HS-27A (cell line): ENCODE measurements at places on chromosomes 11 and 22.

DNA sequence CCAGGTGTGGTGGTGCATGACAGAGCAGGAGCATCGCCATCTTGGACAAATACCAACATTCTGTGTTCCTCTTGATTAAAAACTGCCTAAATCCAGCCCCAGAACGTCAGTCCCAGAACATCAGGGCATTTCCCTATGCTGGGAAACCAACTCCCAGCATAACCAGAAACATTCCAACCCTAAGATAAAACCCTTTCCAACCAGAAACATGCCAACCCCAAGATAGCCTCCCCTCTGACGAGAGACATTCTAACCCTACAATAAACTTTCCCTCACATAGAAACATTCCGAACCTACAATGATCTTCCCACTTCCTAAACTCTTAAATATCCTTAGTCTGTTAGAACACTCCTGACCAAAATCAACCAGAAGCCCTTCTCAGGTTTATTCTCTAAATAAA is 11.6 kb downstream of the PLAAT4 start:
- DNase-seq = no peak

- no peak for DNase-seq
These were observed 26.7 kb downstream of the CARS1 start for GRCh38 chr11:3030289-3031070.

DNA sequence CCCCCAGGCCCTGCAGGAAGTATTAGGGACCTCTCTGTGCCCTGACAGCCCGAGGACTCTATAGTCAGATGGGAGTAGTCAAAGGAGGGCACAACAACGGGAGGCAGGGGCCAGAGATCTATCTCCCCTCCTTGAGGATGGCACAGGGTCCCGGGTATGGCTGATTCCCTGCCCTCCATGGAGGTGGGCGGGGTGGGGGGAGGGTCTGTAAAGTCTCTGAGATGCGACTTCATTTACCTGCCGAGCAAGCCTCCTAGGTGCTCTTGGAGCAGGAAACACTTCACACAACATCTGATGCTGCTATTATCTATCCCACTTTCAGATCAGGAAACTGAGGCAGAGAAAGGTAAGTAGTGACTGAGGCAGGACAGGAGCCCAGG is 769 bp upstream of the CDC42EP1 start:
- no peak for DNase-seq

DNA sequence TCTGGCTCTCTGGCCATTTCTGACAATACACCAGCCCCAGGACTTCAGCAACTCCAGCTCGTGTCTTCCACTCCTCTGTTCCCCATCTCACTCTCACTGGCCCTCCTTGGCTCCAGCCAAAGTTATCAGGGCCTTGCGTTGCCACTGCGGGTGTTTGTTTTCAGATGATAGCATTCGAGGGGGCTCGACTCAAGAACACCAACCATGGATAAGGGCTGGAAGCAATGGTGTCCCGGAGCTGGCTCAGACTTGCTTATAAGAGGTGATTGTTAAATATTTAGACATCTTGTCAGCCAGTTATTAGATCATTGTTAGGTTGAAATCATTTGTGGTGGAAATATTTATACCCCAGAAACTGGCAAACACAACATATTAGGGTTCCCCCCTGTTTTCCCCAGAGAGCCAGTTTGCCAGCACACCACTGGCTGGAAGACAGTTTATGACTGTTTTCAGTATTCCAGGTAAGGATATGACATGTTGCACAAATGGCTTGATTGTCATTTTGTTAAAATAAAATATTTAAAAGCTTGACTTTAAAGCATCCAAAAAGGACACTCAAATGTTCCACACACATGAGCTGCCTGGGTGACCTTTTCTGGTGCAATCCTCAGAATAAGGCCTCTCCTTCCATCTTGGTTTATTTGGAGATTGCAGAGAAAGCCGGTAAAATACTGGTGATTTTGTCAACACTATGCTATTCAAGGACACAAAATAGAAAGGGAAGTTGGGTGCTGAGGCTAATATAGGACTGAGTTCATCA is 98.3 kb downstream of the FBXO7 start:
- DNase-seq = no peak

- DNase-seq = no peak
These were observed 21.6 kb downstream of the PARVG start for GRCh38 chr22:44202261-44202789.

DNA sequence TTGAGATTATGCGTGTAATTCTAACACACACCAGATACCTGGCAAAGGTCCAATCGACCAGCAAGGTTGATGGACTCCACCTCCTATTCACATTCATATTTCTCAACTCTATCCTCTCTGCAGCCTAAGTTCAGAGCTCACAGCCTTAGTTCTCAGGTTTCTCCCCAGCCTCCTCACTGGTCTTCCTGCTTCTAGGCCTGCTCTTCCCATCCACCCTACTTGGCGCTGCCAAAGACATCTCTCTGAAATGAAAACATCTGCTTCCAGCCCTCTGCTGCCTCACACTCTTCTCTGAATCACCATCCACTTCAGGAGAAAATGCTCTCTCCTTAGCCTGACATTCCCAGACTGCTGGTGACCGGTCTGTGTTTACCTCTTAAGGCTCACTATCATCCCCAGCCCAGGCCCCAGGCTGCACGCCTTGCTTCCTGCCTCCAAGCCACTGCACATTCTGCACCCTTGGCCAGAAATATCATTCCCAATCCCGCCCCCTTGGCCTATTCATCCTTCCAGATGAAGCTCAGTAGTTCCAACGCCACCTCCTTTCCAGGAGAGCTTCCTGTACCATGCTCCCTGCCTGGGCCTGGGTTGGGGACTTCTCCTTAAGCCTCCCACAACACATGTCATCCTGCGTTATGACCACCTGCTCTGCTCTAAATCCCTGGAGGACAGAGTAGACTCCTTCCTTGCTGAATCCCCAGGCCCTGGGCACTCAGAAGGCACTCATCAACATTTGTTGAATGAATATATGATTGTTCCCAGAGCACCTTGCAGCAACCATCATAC is 3.5 kb downstream of the ARRB1 start:
- no peak for DNase-seq

DNA sequence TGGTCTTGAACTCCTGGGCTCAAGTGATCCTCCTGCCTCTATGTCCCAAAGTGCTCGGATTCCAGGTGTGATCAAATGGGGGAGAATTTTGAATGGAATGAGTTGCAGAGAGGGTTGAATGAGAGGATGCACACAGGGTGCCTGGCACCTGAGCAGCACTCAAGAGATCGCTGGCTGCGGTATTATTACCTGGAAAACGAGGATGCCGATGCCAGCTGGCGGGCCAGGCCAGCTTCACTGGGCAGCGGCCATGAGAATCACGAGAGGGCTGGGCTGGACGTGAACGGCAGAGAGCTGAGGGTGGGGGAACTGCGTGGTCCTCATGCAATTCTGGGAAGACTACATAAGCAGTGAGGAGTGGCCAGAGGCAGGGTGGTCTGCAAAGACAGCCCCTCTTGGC is 2.9 kb downstream of the MGAT3 start:
- no peak for DNase-seq

DNA sequence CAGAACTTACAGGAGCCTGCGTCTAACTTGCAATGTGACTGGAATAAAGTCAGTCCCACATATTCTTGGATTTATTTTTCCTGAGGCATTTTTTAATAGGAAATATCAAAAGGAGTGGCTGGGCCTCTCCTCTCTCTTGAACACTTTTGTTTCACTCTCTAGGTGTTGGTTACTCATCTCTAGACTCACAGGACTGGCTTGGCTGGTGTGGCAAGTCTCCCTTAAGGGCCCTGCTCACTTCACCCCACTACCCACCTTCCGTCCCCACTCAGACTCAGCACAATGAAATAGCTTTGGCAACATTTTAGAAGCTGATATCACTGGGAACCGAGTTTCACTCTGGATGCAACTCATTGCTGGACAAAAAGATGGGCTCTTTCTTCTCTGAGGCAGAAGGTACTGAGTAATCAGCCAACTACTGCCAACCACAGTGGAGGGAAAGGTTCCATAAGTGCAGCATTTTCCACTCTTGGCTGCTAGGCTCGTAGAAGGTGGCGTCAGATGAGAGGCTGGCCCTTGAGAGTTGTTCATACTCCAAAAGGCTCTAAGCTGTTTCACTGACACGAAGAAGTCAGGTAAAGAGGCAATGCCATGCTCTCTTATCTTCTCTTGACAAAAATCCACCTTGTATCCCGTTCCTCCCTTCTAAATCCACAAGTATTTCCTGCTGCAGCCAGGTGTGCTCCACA is 390.6 kb downstream of the SOX6 start:
- DNase-seq = no peak

DNA sequence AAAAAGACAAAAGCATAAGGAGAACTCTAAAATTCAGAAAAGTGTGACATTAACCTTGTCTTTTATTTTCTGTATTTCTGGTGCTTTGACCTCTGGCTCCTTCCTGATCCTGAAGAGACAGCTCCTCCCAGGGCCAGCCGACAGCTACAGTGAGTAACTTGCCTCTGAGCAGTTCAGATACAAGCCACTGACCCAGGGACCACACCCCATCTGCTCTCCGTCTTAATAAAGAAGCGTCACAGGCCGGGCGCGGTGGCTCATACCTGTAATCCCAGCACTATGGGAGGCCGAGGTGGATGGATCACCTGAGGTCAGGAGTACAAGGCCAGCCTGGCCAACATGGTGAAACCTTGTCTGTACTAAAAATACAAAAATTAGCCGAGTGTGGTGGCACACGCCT is 6.5 kb downstream of the MLC1 start:
- no peak for DNase-seq

DNA sequence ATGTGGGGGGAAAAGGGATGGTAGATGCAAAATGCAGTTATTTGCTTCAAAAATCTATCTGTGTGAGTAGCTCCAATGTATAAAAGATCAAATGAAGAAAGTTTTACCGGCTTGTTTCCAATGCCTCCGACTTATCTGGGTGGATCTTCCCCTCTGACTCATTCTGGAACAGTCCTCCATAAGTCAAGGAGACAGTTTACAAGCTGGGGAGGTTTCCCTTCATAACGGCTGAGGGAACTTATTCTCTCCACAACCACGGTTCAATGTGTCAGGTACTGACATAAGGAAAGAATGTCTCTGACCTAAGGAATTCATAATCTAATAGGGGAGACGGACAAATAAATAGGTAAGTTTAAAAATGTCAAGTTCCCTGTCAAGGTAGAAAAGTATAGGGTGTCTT is 49.7 kb upstream of the BIRC3 start:
- no peak for DNase-seq

- no peak for DNase-seq
These were observed 29.7 kb downstream of the POU2AF3 start for GRCh38 chr11:111327908-111328624.

DNA sequence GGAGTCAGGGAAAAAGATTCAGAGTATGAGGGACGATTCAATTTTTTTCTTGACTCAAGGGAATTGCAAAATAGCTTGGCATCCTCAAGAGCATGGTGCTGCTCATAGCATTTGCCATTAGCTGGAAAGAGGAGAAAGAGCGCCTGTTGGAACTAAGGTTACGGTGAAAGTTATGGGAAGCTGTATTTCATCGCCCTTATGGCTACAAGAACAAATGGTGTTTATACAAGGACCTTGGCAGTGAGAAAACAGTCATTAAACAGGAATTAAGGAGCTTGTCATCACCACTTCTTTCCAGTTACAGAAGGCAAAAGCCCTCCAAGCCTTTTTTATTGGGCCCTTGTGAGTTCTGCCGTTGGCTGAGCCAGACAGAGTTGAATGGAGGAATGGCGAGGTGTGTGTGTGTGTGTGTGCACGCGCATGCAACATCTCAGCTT is 74.2 kb downstream of the ALX4 start:
- no peak for DNase-seq

- no peak for DNase-seq
These were observed 1.4 kb upstream of the APOA5 start for GRCh38 chr11:116792869-116793771.

DNA sequence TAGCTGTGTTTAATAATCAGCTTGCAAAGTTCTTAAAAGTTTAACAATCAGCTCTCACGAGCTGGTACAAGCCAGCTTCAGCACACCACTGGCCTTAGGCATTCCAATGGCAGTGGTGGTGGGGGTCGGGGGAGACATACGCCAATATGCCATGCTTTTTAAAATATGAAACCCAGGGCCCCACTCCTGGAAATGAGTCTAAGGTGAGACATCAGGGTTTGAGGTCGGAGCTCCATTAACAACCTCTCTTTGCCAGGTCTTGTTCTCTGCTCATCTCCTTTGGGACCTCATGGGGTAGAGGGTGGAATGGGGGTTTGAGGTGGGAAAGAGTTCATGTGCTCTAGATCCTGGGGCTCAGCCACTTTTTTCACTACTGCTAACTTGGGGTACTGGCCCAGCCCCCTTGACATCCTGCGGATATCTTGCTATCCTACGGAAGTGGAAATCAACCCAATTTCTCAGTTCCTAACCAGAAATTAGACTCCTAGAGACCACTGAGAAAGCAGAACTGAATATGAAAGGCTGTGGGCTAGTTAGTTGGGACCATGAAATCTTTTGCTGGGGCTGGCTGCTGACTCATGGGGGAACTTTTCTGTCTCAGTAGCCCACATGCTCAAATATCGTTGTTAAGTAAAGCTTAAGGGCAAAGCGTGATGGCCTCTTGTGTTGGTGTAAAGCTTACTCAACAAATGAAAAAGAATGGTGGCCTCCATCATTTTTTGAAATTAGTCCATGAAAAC is 90.1 kb downstream of the PDHX start:
- no peak for DNase-seq
